Mucosa of gallbladder (tissue), 1 donor: ENCODE measurements at places on chromosomes 1 and 21.

- DNase-seq, result peak; percentile 26
Observed at GRCh38 chr21:31781737-31782136, 49.8 kb upstream of the SCAF4 start.

DNA sequence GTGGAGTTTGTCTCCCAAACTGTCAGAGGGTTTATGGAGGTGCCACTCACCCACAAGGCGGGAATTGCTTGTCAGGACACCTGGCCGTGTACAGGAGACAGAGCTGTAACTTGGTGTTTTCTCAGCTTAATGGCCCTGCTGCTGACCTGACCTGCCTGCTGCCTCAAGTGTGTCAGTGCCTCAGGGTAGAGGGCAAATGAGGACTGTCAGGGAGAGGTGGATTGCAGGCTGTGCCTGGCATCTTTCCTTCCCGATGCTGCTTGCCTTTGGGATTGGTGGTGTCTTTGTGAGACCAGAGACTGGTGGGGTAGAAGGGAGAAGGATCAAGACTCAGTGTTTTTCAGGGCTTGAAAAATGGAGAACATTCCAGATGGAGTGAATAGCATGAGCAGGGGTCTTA, 31.4 kb downstream of the TMEM53 start:
- DNase-seq, result no peak

- no peak for DNase-seq
Observed at GRCh38 chr1:209756615-209757445, 977 bp downstream of the TRAF3IP3 start.

- peak; percentile 64 for DNase-seq
Observed at GRCh38 chr1:155070721-155071569, 7.4 kb downstream of the EFNA4 start.

- no peak for DNase-seq
Observed at GRCh38 chr1:248627971-248628844, 6.7 kb downstream of the OR2T11 start.

DNA sequence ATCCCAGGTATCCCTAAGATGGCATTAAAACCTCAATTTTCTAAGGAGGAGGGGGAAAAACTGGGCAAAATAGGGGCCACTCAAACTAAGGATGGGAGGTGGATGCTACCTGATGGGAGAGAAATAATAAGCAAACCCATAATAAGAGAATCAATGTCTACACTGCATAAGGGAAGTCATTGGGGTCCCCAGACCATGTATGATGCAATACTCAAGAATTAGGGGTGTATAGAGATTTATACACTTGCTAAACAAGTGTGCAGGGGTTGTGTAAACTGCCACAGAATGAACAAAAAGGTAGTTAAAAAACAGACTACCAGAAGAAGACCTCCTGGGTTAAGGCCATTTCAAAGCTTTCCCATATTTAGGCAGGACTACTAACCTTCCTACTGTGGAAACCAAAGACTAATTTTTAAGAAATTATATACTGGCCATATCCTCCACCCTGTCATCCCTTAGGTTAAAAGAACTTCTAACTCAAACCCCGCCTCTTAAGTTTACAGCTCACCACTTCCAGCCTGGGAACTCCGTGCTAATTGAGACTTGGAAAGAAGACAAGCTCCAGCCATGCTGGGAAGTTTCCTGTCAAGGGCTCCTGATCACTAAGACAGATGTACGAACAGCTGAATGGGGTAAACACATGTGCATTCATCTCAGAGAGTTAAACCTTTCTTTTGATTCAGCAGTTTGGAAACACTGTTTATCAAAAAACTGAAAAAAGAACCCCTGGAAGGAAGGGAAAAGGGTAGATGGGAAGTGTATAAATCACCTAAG, 64.4 kb upstream of the TLR5 start:
- DNase-seq, result no peak

GRCh38 chr1:96579636-96580035, 141.9 kb upstream of the PTBP2 start:
- DNase-seq, result no peak

DNA sequence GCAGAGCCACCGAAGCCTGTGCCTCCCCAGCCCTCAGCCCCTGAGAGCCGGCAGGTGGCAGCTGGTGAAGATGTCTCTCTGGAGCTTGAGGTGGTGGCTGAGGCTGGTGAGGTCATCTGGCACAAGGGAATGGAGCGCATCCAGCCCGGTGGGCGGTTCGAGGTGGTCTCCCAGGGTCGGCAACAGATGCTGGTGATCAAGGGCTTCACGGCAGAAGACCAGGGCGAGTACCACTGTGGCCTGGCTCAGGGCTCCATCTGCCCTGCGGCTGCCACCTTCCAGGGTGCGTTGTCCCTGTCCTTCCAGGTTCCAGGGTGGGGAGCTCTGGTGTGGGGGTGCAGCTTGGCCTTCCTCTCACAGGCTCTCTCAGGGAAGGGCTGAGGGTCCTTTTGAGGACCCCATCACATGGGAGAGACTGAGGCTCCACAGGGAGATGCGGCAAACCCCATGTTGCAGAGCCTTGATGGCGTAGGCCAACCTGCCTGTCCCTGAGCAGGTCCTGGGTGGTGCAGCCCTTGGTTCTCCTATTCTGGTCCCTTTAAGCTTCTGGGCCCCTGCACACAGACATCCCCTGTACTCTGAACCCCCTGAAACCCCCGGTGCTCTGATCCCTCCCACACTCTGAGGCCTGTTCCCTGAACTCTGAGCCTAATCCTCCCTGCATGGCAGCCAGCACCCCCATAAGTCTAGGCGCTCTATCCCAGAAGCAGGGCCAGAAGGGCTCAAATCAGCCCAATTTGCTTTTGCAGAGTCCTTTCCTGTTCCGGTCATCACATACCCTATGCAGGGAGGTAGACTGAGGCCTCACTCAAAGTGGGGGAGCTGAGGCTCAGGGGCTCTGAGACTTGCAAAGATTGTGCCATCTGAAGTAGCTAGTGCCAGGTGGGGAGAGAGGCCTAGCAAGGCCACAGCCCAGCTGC, 88.5 kb downstream of the TRIM11 start:
- no peak for DNase-seq

GRCh38 chr1:54014009-54014629, 3.9 kb downstream of the LDLRAD1 start:
- no peak for DNase-seq

DNA sequence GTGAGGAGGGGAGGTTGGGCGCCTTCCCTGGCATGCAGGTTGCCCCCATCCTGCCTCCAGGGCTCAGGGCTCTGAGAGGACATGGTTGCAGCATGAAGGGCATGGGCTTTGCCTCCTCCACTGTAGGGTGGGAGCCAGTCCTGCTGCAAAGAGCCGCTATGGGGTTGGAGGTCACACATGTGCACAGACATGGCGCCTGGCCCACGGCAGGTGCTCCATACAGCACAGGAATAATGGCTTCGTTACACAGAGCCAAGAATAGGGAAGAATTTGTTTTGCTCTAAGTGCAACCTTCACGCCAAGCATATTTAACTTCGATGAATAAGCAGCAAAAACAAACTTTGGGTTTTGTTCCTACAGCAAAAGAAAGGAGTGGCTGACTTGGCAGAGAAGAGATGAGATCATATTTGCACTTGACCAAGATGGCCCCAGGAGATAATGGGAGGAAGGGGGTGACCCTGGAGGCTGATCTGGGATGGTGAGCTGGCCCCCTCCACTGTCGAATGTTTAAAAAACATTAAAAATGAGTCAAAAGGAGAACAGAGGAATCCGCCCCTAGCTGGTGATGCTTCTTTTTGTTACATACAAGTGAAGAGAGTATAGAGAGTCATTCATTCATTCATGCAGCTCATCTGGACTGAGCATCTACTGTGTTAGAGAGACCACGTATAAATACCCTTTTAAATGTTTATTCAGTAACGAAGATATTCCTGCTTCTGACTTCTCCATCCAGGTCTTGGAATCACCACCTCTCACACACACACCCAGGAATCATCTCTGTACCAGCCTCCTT, 12.4 kb upstream of the C2CD2 start:
- no peak for DNase-seq

DNA sequence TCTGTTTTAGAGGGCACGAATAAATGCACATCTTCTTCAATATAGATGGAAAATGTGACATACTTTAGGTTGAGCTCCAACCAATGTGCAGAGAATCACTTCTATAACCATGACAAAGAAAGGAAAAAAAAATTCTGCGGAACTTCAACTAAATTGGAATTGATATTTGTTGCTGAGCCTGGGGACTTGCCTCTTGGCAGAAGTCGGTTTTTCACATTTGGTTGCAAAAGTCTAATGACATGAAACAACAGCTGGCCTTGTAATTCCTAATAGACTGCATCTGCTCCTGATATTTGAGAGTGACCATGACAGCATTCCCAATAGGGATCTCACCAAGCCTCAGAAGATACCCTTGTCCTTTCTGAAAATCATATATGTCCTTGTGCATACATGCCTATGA, 112.8 kb downstream of the PRRX1 start:
- DNase-seq, result no peak

- no peak for DNase-seq
Observed at GRCh38 chr1:111424281-111424680, 3.3 kb downstream of the OVGP1 start.

- DNase-seq, result peak; percentile 26
Observed at GRCh38 chr1:182080955-182081582, 19.6 kb upstream of the ZNF648 start.

GRCh38 chr1:247114351-247115140, 10.4 kb upstream of the ZNF669 start:
- no peak for DNase-seq

GRCh38 chr1:218123968-218124367, 161.1 kb upstream of the RRP15 start:
- no peak for DNase-seq

- no peak for DNase-seq
Observed at GRCh38 chr21:45528028-45528705, 14.1 kb downstream of the SLC19A1 start.

GRCh38 chr1:230037261-230037660, 29.8 kb upstream of the GALNT2 start:
- DNase-seq, result no peak

DNA sequence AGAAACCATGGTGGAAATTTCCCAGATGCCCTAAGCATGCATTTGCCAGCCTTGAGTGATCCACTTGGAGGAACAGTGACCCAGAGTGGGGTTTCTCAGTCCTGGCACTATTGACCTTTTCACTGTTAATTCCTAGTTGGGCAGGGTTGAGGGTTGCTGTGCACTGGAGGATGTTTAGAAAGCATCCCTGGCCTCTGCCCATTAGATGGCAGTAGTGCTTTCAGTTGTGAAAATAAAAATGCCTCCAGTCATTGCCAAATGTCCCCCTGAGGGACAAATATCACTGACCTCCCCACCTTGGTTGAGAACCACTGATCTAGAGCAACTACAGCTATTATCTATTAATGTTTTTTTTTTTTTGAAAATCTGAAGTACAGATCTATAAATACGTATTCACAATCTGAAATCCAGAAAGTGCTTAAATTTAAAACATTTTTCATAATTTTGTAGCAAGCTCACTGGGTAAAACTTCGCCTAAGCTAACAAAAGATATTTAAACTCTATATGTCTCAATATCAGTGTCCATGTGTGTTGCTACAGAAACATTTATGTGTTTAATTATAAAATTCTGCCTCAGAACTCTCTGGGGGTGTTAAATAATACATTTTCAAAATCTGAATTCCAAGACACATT, 27.3 kb downstream of the F3 start:
- peak; percentile 20 for DNase-seq

DNA sequence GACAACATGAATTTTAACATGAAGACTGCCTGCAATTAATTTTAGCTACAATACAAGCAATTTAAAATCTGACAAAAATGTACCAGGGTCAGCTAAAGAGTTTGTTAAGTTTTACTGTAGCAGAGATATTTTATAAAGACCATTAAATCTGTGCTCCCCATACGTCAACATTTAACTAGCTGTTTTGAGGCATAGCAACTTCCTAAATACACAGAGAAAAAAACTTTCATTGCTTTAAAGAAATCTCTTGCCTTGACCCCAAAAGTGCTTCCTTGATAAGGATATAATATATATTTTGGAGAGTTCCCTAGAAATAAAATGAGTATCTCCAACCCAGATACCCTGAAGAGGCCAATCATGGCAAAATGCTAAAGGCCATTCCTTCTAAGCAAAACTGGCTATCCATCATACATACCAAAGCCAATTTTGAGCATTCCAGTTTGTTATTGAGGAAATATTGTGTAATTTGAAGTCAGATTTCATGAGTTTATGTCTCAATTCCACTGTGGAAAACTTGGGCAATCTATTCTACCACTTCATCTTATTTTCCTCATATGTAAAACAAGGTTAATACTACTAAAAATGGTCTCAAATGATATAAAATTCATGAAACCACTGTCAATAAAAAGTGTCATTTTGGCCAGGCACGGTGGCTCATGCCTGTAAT, 19.1 kb downstream of the ASPM start:
- no peak for DNase-seq

- DNase-seq, result peak; percentile 72
Observed at GRCh38 chr1:216221260-216221700, 202.0 kb downstream of the USH2A start.

- DNase-seq, result peak; percentile 62
Observed at GRCh38 chr1:12486401-12487005, 131.5 kb downstream of the DHRS3 start.

DNA sequence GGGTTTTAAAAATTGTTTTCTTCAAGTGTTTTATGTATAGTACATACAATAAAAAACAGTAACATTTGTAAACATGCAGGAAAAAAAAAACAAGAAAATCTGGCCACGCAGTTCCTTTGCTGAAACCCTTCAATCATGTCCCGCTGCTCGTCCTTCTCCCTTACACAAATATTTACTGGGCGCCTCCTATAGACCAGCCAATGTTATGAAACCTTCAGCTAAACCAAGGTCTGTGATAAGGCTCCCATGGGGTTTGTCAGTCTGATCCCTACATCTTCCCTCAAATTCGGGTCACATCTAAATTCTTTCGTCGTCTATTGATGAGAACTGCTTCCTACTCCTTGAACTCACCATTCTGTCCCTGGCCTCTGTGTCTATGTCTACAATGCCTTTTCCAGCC, 583.9 kb downstream of the SMYD3 start:
- DNase-seq, result no peak

DNA sequence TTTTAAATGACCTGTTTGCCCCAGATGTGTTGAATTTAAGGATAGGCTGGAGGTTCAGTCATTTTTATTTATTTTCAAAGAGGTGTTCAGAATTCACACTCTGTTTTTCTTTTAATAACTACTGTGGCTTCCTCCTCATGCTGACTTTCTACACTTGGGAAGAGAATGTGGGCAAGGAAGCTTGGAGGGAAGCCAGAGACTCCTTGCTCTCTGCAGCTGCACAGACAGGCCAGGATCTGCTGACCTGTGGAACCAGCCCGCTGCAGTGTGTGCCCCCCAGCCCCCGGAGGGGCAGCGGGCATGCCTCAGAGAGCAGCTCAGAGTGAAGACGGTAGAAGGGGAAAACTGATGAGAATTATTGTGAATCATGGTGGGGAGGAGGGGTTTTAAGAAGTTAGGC, 16.9 kb downstream of the MGST3 start:
- DNase-seq, result no peak

GRCh38 chr1:244287726-244288125, 164.0 kb downstream of the ADSS2 start:
- DNase-seq, result no peak

GRCh38 chr1:153344718-153345025, 4.0 kb downstream of the PGLYRP4 start:
- peak; percentile 8 for DNase-seq

GRCh38 chr1:76340056-76340455, 265.5 kb downstream of the ST6GALNAC3 start:
- DNase-seq, result no peak
